Activated T-cell treated with anti-CD3 and anti-CD28 coated beads, Interleukin-2, amount 50 U/mL, for 48 hours (primary cell): ENCODE measurements at places on chromosomes 12 and 14.

- DNase-seq = no peak
Observed at GRCh38 chr14:51912112-51912786, 51.8 kb downstream of the GNG2 start.

- DNase-seq = no peak
Observed at GRCh38 chr12:59484575-59484974, 111.3 kb upstream of the SLC16A7 start.

DNA sequence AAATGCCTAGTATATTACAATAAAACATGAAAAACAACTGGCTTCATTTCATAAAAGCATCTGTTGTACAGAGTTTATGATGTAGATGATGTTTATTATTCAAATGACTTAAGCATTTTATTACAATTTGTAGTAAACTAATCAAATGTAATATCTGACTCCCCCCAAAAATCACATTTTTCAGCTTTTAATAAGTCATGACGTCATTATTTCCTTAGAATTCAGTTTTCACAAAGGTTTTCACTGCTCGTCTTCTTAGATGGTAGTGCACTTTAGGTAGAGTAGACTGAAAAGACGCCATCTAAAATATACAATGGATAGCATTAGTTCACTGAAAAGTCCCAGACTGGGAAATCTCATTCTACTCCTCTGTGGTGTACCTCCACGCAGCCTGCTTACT is 181.5 kb downstream of the ACSS3 start:
- DNase-seq = no peak

- no peak for DNase-seq
Observed at GRCh38 chr12:12221560-12221959, 45.3 kb downstream of the LRP6 start.

- DNase-seq = no peak
Observed at GRCh38 chr12:130813436-130813835, 25.6 kb downstream of the STX2 start.

GRCh38 chr12:102526656-102527055 is 46.3 kb upstream of the IGF1 start:
- no peak for DNase-seq

DNA sequence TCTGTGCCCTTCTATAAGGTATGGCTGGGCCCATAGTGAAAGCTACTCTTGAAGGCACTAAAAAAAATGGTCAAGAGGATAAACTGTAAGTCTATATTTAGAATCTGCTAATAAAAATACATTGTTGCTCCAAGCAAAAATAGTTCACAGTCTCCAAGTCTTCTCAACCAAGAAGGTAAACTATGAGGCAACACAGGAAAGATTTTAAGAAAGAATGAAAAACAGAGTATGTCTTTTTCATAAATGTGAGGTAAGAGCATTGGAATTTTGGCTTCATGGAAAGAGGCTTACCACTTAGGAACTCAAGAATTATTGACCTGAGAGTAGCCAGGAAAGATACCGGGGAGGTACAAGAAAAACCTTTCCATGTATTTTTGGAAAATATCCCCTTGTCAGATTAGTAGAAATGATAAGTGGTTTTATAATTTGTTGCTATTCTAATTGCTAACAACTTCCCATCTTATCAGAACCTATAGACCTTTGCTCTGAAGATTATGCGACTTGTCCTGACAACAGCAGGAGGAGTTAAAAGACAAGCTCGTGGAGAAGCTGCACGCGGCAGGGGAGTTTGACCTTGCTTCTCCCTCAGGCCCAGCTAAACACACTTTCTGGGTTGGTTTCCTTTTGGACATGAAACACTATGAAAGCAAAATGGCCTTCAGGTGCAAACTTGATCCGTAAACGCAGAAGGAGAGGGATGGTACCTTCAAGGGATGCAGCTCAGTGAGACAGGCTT is 238.1 kb downstream of the FOXN3 start:
- no peak for DNase-seq

DNA sequence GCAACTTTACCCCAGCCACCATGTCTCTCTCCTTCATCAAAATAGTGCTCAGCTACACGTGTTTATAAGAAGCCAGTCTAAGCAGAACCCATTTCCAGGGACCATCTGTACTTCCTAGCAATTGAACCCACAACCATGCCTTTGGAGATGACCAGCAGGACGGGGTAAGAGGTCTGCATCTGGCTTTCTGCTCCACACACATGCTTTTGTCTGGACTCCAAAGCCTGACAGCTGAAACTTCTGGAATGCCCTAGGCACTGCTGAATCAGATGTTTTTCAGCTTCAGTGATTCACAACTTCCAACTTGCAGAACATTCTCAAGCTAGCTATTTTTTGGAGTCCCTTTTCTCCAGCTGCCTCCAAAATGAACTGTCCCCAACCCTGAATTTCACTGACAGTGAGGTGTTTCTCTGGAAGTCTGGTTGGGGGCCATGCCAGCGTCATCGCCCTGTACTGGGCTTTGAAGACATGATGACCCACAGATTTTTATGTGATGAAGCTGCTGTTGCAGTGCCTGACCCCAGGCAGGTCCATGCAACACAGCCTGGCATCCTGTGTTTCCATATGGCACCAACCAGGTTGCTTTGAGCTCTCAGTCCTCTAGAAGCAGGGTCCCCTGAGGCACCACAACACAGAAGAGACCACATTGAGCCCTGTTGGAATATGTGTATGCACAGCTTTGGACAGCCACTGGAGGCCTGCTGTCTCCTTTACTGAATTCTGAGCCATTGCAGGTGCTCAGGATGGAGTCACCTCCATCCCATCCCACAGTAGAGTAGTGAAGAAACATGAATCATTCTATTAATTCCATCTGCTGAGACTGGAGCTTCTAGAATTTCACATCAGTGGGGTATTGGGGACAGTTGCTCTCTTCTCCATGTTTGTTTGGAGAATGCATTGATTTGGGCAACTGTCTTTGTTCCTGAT is 80.2 kb downstream of the NUAK1 start:
- no peak for DNase-seq

- no peak for DNase-seq
Observed at GRCh38 chr14:23378612-23379220, 1.9 kb downstream of the CMTM5 start.

DNA sequence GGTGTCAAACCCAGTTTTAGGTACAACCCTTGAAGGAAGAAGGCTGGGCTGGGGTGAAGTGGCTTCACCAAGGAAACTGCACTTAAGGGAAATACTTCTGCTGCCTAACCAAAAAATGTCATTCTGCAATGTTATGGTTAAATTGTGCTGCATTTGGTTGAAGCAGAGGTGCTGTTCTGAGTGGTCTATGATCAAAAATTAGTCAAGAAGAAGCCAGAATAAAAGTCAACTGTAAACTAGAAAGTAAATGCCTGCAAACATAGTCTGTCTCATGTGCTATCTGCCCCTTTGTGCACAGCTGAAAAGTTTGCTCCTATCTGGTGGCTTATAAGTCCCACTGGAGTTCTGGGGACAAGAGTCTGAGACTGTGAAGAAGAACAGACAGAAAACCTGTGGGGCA is 158.8 kb downstream of the C12orf42 start:
- no peak for DNase-seq

DNA sequence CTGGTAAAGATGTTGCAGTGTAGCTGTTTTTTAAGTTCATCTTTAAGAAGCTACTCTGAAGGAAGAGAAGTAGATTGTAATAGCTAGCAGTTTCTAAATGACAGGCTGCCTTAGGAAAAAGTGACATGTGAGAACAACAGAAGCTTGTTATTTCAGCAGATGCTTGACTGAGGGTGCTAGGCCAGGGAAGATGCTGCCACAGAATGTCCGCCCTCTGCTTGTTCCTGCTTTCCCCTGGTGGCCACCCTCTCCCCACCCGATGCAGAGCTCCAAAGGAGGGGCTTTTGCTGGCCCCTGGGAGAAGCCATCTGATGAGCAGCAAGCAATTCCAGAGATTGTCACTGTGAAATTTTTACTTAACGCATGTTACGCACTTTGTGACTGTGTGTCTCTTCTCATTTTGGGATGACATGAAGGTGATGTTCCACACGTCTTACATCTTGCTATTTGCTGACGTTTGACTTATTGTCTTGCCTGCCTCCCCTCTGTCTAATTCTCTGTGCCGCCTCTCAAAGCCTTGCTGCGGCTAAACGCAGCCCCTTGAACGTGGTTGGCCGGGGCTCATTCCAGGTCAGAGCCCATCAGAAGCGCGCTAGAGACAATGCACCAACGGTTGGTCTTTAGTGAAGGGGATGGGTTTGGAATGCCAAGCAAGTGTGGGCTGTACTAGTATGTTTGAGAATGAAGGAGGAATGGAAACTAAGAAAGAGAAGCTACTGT is 44.8 kb downstream of the WDR20 start:
- peak; percentile 56 for DNase-seq

DNA sequence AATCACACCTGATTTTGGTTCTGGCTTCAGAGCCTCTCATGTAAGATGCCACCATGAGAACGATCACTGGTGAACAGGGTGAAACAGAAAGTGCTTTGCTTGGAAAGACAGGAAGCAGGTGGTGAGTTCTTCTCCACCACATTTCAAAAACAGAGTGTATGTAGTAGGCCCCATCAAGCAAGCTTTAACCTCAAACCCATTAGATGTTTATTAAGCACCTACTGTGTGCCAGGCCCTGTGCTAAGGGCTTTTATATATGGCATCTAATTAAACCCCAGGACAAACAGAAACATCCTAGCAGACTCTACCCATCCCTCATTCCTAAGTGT is 47.8 kb upstream of the MED13L start:
- DNase-seq = no peak

DNA sequence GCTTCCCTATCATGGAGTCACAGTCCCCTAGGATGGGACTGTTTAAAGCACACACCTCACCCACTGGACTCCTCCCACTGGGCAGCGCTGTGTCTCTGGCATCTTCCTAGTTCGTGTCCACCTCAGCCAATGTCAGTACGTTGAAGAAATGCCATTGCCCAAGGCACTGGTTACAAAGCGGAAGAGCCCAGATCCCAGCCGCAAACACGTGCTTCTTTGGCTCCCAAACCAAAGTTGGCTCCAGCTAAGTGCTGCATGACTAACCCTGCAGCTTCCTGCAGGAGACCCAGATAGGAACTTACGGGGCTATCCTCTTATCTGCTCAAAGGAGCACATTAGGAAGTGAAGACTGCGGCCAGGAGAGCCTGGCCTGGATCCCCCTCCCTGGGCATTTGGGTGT is 9.3 kb downstream of the SYNE3 start:
- no peak for DNase-seq
